ENCODE measurements at places on chromosomes 1 and 21.

- no peak for DNase-seq
These were observed 176.1 kb downstream of the CLIC6 start for GRCh38 chr21:34844924-34845238.

- no peak for DNase-seq
These were observed 37.9 kb downstream of the PABPC4 start for GRCh38 chr1:39538531-39539251.

- no peak for DNase-seq
These were observed 186.6 kb upstream of the FOXD3 start for GRCh38 chr1:63135801-63136200.

- DNase-seq = no peak
These were observed 8.1 kb downstream of the MYOM3 start for GRCh38 chr1:24103879-24104278.

GRCh38 chr1:150507912-150508864 is at the start of gene ECM1:
Gene ECM1, plus strand, starts transcription at chr1:150508109. Its CDS starts 101 bp downstream, at chr1:150508210.
- no peak for DNase-seq

GRCh38 chr1:22915816-22916470 is 56.7 kb downstream of the LACTBL1 start:
- no peak for DNase-seq

DNA sequence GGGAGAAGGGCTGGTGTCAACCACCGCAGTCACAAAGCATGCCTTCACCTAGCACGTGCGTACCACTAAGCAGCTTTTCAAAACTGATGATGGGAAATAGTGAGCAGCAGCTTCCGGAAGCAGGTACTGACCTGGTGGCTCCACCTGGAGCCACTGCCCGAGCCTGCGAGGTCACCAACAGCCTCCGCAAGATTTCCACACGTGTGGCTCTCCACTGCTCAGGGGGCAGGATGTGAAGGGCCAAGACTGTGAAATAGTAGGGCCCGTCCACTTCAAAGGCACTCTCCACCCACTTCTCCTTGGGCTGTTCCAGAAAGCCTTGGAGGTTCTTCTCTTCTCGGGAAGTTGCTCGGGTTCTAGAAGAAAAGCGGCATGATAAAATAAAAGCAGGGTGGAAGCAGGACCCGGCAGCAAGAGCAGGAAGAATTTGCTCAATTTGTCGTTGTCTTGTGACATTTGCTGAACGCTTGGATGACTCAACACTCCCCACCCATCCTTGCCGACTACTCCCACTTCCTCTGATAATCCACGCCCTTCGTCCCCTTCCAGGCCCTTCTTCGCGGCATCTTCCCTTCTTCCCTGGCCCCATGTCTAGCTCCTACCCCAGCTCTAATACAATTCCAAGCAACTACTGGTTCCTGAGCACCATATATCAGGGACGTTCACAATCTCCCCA is 124.9 kb upstream of the IFFO2 start:
- DNase-seq = no peak

DNA sequence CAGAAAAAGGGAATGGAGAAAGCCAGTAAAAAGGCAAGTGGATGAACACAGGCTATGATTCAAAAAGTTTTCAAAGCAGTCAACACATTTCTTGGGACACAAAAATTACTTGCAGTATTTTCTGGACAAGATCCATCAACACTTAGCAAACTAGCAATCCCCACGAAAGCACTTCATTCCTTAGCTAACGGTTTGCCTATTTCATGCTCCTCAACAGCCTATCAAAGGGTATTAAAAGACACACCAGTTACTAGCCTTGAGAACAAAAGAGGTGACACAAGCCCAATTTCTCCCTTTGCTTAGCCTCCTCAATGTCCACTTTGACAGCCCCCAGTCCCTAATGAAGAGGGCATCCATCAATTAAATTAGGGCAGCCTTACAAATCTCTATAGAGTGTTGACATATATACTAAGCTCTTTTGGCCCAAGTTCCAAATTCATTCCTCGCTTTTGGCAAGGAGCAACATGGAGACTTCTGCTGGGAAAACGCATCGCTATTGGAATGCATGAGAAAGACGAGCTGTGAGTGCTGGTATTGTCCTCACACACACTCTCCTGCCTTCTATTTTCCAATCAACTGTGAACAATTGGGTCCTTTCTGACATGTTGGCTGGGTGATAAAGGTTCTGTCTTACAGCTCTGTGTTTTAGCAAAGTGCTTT is 180.0 kb downstream of the TNR start:
- no peak for DNase-seq

GRCh38 chr21:15219894-15220293 is 155.1 kb upstream of the NRIP1 start:
- DNase-seq = no peak

GRCh38 chr1:187038784-187039183 is 210.0 kb downstream of the PLA2G4A start:
- no peak for DNase-seq

- DNase-seq = no peak
These were observed 395.4 kb downstream of the RRAGC start for GRCh38 chr1:38464071-38464661.

- no peak for DNase-seq
These were observed 91.8 kb downstream of the CENPF start for GRCh38 chr1:214694769-214695168.

GRCh38 chr1:3377166-3377565 is 77.3 kb upstream of the ARHGEF16 start:
- DNase-seq = no peak

- DNase-seq = no peak
These were observed 14.1 kb downstream of the PEA15 start for GRCh38 chr1:160219062-160219929.

All from stimulated activated CD4-positive, alpha-beta T cell treated with anti-CD3 and anti-CD28 coated beads, Interleukin-4, amount 100 ng/mL, for 4 hours (primary cell).